Spinal cord (tissue), 10 donors: ENCODE measurements at places on chromosomes 6 and 20.

DNA sequence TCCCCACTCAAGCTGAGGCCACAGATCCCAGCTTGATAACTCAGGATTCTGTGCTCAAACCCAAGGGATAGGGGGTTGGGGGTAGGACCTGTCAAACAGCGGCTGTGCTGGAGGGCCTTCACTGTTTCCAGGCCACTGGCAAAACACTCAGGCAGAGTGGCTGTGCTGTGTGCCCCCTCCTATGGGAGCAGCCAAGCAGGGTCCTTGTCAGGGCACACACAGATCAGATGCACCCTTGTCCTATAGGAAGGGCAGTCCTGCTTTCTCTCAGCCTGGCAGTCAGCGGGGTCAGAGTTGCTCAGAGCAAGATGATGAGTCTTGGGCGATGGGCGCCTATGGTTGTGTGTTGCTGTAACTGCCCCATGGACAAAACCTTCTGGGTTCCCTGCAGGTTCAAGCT, 554.8 kb downstream of the TBC1D32 start:
- no peaks in the 10 kb centered on the region for H3K36me3 ChIP-seq
- H3K27ac ChIP-seq: no peak overlapping the region
- no peak overlapping the region for H3K4me3 ChIP-seq
- no peaks in the 10 kb centered on the region for H3K27me3 ChIP-seq
- DNase-seq: no peak

DNA sequence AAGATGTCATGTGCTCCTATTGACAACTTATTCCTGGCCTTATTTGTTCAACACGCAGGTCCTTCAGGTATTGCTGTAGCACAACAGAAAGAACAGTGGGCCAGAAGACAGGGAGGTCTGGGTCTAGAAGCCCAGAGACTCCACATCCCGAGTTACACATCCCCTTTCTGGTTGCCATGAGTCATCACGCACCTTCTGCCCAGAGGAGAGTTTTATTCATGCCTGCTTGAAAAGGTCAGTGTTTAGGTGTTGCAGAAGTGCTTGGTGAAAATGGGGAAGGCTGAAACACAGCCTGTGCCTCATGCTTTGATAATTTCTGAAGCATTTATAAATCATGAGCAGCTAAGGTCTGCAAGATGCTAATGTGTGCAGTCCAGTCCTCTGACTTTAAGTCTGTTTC, 256.4 kb downstream of the GMPR start:
- peaks cover 4% of the 10 kb centered on the region for H3K4me1 ChIP-seq
- H3K4me3 ChIP-seq: no peak overlapping the region
- no peaks in the 10 kb centered on the region for H3K27me3 ChIP-seq
- H3K36me3 ChIP-seq: no peaks in the 10 kb centered on the region
- no peak for DNase-seq
- no peak overlapping the region for H3K27ac ChIP-seq

GRCh38 chr20:63964412-63964811, 5.3 kb downstream of the ZNF512B start:
- H3K4me1 ChIP-seq: peaks cover 13% of the 10 kb centered on the region
- no peak overlapping the region for H3K4me3 ChIP-seq
- H3K36me3 ChIP-seq: peaks cover 83% of the 10 kb centered on the region
- H3K27me3 ChIP-seq: no peaks in the 10 kb centered on the region
- no peak for DNase-seq

- no peak overlapping the region for H3K27ac ChIP-seq
- no peaks in the 10 kb centered on the region for H3K4me1 ChIP-seq
- H3K36me3 ChIP-seq: no peaks in the 10 kb centered on the region
- no peaks in the 10 kb centered on the region for H3K27me3 ChIP-seq
Observed at GRCh38 chr6:105606831-105607463, 204.1 kb upstream of the PREP start.

- H3K27ac ChIP-seq: no peak overlapping the region
- no peaks in the 10 kb centered on the region for H3K4me1 ChIP-seq
- no peaks in the 10 kb centered on the region for H3K27me3 ChIP-seq
- DNase-seq: no peak
- no peaks in the 10 kb centered on the region for H3K36me3 ChIP-seq
Observed at GRCh38 chr6:1513215-1513780, 96.4 kb upstream of the FOXC1 start.

DNA sequence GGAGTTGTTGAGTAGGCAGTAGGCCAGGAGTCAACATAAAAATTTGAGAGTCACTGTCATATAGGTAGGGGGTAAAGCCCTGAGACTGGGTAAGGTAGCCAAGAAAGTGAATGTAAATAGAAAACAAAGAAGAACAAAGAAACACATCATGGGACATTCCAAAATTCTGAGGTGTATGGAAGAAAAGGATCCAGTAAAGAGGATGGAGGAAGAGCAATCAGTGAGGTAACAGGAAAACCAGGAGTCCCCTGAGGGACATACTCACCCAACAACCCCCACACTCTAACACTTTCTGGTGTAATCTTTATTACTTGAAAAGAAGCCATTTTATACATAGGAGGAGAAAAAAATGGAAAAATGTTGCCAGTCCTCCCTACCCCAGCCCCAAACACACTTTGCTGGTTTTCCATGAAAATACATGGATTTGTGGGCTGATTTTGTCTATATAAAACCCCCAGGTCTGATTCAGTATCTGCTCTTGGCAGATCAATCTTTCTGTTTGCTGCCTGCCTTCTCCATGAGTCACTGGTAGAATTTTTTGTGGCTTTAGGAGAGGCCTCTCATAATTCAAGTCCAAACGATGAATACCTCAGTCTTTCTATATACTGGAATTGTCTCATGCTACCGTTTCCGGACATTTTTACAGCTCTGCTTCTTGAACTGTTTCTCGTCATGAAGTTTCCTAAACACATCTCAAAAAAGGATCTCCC, 271.4 kb upstream of the MAN1A1 start:
- DNase-seq: no peak
- no peaks in the 10 kb centered on the region for H3K27me3 ChIP-seq
- no peak overlapping the region for H3K27ac ChIP-seq
- H3K4me3 ChIP-seq: no peak overlapping the region
- H3K4me1 ChIP-seq: no peaks in the 10 kb centered on the region

GRCh38 chr6:85472744-85473143, 22.9 kb downstream of the NT5E start:
- no peak overlapping the region for H3K27ac ChIP-seq
- H3K36me3 ChIP-seq: no peaks in the 10 kb centered on the region
- no peaks in the 10 kb centered on the region for H3K4me1 ChIP-seq
- no peak for DNase-seq

DNA sequence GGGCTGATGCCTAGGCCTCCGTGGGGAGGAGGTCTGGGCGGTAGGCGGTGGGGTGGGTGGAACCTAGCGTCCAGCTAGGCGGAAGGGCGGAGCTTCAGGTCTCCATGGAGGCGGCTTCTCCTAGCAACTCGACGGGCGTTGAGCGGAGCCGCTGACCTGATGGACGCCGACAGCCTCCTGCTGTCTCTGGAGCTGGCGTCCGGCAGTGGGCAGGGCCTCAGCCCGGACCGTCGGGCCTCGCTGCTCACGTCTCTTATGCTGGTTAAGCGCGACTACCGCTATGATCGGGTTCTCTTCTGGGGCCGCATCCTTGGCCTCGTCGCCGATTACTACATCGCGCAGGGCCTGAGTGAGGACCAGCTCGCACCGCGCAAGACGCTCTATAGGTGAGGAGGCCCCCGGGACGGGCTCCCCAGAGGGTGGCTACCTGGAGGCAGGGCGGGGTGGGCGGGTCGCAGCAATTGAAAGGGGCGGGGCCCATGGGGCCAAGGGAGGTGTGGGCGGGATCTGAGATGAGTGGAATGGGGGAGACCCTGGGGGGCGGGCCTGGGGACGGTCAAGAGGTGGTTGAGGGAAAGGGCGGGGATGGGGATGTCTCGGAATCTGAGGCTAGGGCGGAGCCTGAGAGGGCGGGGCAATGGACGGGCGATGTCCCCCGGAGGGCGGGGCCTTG, at the start of gene RSPH9:
TSS of gene RSPH9 (plus strand) at position 97 of the 673 bp plus-strand sequence. CDS start at position 160, 63 bp downstream.
- peak within 1 kb of the TSS; percentile 52 for H3K4me3 ChIP-seq
- H3K27ac ChIP-seq: peak within 1 kb of the TSS; percentile 69
- no peaks in the 10 kb centered on the region for H3K27me3 ChIP-seq
- H3K36me3 ChIP-seq: peaks cover 23% of the 10 kb centered on the region
- H3K4me1 ChIP-seq: peaks cover 12% of the 10 kb centered on the region
